ENCODE measurements at places on chromosomes 2 and 18. TPM values are rescaled to one million over a fixed set of nuclear protein-coding genes. Genes with fewer than 3 reads are reported as not detected.

- H3K27me3 ChIP-seq: no peaks in the 10 kb centered on the region
- no peak for DNase-seq
- H3K4me1 ChIP-seq: no peaks in the 10 kb centered on the region
- peaks cover 3% of the 10 kb centered on the region for H3K36me3 ChIP-seq
- no peak overlapping the region for H3K27ac ChIP-seq
Observed at GRCh38 chr18:8162802-8163201, 446.4 kb upstream of the RAB12 start.

Gene TUBA3E
- total RNA-seq: not detected

Gene DPYSL5
- total RNA-seq: 0.07 TPM

Gene MTHFD2
- 411 TPM for total RNA-seq

Gene KCNK3
- total RNA-seq: not detected

Gene EML6
- total RNA-seq: 0.30 TPM

Data from activated CD4-positive, alpha-beta T cell treated with anti-CD3 and anti-CD28 coated beads for 36 hours (primary cell).